IPS DF 6.9 (cell line): ENCODE measurements at places on chromosomes 11 and 22.

DNA sequence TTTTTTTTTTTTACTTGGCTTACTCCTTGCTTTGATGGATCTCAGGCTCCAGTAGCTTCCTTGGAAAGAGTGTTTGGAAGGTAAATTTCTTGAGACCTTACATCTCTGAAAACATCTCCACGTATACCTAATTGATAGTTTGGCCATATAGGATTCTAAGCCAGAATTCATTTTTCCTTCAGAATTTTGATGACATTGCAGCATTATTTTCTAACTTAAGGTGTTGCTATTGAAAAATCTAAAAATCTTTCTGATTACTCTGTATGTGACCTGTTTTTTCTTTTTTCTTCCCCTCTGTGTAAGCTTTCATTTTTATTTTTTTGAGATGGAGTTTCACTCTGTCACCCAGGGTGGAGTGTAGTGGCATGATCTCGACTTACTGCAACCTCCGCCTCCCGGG is 23.1 kb upstream of the SPTBN2 start:
- DNase-seq, result no peak

GRCh38 chr11:65493367-65494176 is 5.3 kb upstream of the MALAT1 start:
- DNase-seq, result no peak

- DNase-seq, result no peak
These were observed 8.3 kb downstream of the OSBPL5 start for GRCh38 chr11:3156661-3157311.

DNA sequence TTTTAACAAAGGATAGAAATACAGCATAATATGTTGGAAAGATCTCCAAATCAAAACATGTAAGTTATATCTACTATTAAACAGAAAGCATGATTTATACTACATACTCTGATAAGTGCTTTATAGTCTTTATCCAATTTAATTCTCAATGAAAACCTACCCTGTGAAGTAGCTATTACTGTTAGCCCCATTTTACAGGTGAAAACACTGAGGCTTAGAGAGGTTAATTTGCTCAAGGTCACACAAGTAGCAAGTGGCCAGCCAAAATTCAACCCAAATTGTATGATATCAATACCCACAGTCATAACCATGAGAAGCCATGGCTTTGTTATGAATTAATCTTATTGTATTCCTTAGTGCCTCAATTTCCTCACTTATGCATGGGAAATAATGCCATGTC is 675 bp upstream of the OR5AN1 start:
- DNase-seq, result no peak

GRCh38 chr22:46976598-46976997 is 214.1 kb downstream of the TBC1D22A start:
- DNase-seq, result no peak

- no peak for DNase-seq
These were observed 2.3 kb downstream of the PRR33 start for GRCh38 chr11:1889224-1889930.

GRCh38 chr22:39123751-39124581 is 26.9 kb downstream of the APOBEC3H start:
- DNase-seq, result no peak

DNA sequence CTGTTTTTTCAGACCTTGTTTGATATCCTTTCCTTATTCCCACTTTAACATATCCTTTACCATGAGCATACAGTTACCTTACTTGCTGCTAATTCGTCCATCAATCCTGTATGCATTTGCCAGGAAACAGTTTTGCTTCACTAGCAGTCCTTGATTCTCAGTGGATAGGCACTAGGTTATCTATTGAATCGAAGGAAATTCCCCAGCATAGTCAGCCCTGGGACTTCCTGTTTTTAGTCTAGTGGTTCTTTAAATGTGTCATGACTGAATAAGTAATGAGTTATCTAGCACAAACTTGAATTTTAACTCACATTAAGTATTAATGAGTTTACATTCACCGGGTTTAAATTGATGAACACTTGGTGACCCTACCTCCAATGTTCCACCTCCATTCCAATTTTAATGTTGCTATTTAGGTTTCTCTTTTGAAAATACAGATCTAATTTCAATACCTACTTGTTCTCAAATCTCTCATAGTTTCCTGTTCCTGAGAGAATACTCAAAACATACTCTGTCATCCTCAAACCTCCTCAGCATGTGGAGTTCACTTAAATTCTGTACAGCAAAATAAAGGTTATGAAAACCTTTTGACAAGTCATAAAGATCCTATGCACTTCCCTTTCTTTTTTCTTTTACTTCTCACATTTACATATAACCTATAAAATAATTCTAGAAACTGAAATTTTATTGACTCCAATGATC is 1375.1 kb upstream of the TENM4 start:
- no peak for DNase-seq

DNA sequence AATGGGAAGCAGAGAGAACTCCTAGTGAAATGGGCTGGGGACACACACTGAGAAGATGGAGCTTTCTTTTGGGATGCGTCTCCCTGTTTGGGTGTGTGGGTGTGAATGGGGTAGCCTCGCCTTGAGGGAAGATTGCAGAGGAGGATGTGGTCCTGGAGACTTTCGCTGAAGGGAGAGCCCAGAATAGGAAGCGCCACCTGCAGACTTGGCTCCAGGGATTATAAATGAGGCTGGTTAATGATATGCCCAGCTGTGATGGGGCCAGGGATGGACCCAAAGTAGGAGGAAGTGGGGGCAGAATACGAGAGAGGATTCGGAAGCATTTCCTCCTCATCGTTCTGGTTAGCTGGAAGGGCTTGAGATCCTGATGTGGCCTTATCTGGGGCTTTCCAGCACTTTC is 13.7 kb downstream of the RELT start:
- DNase-seq, result no peak

DNA sequence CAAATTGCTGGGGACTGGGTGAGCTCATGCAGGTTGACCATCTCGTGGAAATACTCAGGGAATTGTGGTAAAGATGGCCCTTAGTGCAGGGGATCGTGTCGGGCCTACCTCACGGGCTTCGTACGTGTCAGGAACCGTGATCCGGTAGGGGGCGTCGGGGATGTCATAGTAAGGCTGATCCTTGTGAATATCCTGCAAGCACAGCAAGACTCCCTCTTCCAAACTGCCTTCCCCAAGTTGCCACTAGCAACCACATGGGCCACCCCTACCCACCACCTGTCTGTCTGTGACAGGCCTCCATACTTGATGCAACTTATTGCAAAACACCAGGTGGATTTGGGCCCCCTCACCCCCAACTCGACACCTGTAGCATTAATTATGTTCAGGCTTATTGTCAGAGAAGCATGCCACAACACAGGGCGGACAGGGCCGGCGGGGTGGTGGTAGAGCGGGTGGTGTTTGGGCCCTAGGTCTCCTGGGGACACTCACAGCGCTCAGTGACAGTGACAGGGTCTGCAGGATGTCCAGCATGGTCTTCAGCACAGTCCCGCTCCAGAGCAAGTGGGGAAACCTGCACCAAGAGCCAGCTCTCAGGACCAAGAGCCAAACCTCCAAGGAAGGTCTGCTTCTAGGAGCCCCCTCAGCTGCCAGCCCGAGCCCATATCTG is 22.6 kb upstream of the SERPIND1 start:
- peak; percentile 18 for DNase-seq

DNA sequence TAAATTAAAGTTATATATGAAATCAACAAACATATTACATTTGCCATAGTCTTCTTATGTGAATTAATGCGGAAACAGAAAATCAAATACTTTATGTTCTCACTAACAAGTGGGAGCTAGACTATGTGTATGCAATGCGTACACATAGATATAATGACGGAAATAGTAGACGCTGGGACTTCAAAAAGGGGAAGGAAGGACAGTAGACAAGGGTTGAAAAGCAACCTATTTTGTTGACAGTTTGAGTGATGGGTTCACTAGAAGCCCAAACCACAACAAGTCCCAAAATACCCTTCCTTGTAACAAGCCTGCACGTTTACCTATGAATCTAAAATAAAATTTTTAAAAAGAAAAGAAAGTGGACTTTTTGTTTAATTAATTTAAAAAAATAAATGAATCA is 430.8 kb upstream of the CNTN5 start:
- DNase-seq, result no peak

GRCh38 chr11:43779306-43779705 is 98.8 kb downstream of the HSD17B12 start:
- DNase-seq, result no peak
